ENCODE measurements at places on chromosomes 3 and 15.

GRCh38 chr15:36301947-36302346 is 277.5 kb upstream of the CDIN1 start:
- no peak for DNase-seq

GRCh38 chr3:170605490-170605889 is 19.6 kb upstream of the SLC7A14 start:
- no peak for DNase-seq

DNA sequence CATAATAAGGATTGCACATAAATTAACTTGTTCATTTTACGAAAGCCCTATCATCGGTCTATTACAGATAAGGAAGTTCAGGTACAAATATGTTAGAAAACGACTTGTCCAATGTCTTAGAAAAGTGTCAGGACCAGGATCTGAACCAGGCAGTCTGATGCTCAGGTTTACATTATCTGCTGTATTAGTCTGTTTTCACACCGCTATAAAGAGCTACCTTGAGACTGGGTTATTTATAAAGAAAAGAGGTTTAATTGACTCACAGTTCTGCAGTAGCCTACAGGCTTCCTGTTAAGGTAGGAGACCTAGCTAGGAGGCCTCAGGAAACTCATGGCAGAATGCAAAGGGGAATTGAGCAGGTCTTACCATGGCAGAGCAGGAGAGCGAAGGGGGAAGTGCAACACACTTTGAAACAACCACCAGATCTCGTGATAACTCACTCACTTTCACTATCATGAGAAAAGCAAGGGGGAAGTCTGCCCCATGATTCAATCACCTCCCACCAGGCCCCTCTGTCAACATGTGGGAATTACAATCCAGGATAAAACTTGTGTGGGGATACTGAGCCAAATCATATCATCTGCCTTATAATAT is 45.8 kb upstream of the GOLIM4 start:
- no peak for DNase-seq

DNA sequence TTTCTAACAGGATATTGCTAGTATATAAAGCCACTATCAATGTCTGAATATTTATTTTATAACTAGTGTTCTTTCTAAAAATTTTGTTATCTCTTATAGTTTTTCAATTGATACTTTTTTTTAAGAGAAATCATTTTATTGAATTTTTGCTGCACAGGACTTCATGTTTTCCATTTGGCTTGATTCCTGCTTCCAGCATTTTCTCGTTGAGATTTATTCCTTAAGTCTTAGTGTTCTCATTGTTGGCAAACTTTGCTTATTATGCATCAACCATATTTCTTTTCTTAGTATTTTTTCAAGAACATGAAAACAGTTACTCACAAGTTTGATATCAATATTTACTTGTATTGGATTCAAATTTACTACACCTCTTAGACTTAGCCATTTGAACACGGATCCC is 113.4 kb downstream of the UNC13C start:
- DNase-seq, result no peak

All from CD4-positive, alpha-beta T cell treated with Interferon alpha-2 for 1 hour (primary cell).